ENCODE measurements at places on chromosomes 5 and 9. TPM values are rescaled to one million over a fixed set of nuclear protein-coding genes. Genes with fewer than 3 reads are reported as not detected.

GRCh38 chr5:69024241-69024651 is 69.6 kb upstream of the SLC30A5 start:
- no peak for DNase-seq

DNA sequence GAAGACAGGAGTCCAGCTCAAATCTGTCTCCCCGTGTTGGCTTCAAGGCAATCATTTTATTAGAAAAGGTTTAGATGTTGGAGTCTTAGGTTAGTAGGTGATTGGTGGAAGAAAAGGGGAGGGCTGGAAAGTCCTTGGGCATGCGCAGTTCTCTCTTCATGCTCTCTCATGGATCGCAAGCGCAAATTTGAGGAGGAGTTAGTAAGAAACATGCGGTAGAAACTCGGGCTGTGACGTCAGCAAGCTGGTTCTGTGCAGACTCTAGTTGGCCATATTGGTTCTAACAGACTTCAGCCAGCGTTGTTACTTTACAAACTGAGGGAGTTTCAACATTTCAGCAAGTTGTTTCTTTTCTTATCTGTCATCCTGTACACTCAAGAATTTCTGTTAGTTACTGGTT is 392.2 kb downstream of the CDK5RAP2 start:
- no peak for DNase-seq

DNA sequence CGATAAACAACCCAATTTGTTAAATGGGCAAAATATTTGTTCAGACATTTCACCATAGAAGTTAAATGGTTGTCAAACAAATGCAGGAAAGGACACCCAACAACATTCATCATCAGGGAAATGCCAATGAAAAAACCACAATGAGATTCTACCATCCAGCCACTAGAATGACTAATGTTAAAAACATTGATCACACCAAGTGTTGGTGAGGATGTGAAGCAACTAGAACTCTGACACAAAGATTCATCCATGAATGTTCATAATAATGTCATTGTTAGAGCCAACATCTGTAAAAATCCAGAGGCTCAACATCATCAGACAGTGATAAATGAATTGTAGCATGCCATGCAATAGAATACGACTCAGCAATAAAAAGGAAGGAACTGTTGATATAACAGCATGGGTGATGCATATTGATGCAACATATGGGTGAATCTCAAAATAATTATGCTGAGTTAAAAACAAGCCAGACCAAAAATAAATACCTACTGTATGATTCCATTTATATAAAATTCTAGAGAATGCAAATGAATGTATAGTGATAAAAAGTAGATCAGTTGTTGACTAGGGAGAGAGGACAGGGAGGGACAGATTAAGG is 55.9 kb upstream of the UNC5A start:
- no peak for DNase-seq

DNA sequence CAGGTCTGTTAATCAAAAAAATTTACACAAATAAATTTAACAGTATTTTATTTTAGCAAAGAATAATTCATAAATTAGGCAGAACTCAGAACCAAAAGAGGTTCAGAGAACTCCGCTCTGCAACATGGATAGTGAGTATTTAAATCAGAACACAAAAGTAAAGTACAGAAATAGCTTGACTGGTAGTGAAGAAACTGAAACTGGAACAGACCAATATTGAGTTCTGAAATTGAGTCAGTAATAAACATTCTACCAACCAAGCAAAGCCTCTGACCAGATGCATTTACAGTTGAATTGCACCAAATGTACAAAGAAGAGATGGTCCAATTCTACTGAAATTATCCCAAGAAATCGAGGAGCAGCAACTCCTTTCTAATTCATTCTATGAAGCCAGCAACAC is 1542.8 kb downstream of the EFNA5 start:
- no peak for DNase-seq

The CDX1 gene
- not detected for total RNA-seq

- DNase-seq = no peak
Observed at GRCh38 chr9:114798780-114799427, 6.9 kb downstream of the TNFSF15 start.

GRCh38 chr5:139746691-139747582 is 48.7 kb upstream of the PSD2 start:
- no peak for DNase-seq

GRCh38 chr9:102355982-102356381 is 617.5 kb upstream of the GRIN3A start:
- no peak for DNase-seq

- no peak for DNase-seq
Observed at GRCh38 chr5:125181955-125182354, 435.5 kb upstream of the ZNF608 start.

The SNCB gene
- total RNA-seq = not detected

The CD274 gene
- total RNA-seq = 3.1 TPM

DNA sequence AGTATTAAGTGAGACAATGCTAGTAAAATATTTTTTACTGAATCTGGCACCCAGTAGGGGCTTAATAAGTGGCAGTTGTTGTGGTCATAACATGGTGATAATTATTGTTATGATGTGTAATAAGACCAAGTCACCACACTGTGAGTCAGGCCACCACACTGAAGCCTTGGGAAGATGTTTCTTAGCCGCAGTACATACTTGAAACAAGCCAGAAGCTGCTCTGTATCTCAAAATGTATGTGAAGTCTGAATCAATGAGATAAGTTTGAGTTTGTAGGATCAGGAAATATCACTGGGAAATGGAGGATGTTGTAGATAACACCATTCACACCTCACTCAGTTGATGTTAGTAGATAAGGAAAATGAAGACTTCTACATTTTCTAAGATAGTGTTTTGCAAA is 51.3 kb upstream of the PTPN3 start:
- no peak for DNase-seq

The DENND4C gene
- 54.9 TPM for total RNA-seq

GRCh38 chr5:73496984-73497457 is 1.2 kb upstream of the BTF3 start:
- no peak for DNase-seq

GRCh38 chr5:139646912-139647505 is 1.1 kb upstream of the CXXC5 start:
- DNase-seq = peak; percentile 81

Data from posterior vena cava (tissue), 2 donors.